Effector CD4-positive, alpha-beta T cell (primary cell): ENCODE measurements at places on chromosomes 7 and 10.
A peak's percentile ranks its signal among the peaks of the same experiment; 100 is the strongest.

DNA sequence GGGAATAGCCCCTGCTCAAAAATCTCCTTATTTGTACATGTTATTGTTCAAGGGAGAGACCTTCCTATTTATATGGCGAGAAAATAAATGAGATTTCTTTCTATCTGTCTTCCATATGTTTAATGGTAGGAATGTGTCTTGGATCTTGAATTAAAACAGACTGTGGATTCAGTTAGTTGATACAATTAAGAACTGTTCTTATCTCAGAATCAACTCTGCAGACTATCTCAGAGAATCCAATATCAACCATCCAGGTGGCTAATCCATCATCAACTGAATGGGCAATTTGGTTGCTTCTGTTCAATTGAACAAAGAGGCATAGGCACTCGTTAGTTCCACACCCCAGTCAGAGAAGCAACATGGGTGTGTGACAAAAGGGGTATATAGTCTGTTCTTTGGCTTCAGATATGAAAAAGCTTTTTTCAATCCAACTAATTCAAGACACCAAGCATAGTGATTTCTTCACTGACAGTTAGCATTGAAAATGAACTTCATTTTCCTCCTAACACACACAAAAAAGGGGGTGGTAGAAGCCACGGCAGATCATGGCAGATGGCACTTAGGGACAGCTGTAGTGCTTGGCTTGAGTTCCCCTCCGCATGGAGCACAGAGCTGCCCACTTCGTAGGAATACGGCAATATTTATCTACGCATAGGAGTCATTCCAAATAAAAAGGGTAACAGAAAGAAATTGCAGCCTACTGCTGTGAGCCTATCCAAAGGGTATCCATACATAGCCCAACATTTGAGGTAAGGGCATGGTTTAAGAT lies 135.9 kb downstream of the KIAA1217 start:
- no peak for DNase-seq

DNA sequence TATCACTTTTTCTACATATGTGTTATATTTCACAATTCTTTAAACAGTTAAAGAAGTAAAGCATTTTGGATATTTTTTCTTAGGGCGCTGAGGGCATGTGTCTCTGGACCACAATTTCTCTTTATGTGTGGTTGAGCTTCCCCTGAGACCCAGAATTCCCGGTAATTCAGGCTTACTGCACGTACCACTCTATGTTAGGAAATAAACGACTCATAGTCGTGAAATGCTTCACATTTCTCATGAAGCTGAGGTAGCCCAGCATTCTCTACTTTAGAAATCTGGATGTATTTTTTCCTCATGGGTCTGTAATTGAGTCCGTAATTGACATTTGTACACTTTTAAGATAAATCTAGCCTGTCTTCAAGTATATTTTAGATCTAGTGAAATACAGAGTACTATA lies 170.6 kb downstream of the FZD1 start:
- DNase-seq: no peak

GRCh38 chr7:138963675-138964074 lies 17.5 kb downstream of the KIAA1549 start:
- DNase-seq: no peak

DNA sequence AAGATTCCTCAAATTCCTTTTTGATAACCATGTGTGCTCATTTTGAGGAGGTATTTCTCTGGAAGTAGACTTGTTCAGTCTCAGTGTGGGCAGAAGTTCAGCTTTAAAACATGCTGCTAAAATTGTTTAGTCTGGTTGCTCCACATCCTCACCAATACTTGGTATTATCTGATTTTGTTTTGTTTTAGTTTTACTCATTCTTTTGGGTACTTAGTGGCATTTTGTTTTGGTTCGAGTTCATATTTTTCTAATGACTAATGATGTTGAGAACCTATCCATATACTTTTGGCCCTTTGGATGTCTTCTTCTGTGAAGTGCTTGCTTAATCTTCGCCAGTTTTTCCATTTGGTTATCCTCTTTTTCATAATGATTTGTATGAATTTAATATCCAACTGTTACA lies 694.2 kb upstream of the FZD8 start:
- DNase-seq: no peak

GRCh38 chr10:30436191-30436611 lies 2.2 kb downstream of the MAP3K8 start:
- no peak for DNase-seq

DNA sequence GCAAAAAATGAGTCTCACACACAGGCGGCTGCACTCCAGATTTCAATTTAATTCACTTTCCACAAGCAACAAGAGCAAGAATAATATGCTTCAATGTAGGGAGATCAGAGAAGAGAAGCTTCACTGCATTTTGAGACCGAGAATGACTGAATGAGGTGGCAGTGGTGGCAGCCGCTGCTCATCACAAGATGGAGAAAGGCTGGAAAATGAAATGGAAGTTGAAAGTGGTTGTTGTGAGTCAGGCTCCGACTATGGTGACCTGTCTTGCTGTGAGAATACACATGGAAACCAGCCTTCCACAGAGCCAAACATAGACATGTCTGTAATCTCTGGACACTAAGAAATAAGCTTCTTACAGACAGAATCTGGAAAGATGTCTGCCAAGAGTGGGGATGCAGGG lies 499.6 kb upstream of the LRRN3 start:
- DNase-seq: no peak

DNA sequence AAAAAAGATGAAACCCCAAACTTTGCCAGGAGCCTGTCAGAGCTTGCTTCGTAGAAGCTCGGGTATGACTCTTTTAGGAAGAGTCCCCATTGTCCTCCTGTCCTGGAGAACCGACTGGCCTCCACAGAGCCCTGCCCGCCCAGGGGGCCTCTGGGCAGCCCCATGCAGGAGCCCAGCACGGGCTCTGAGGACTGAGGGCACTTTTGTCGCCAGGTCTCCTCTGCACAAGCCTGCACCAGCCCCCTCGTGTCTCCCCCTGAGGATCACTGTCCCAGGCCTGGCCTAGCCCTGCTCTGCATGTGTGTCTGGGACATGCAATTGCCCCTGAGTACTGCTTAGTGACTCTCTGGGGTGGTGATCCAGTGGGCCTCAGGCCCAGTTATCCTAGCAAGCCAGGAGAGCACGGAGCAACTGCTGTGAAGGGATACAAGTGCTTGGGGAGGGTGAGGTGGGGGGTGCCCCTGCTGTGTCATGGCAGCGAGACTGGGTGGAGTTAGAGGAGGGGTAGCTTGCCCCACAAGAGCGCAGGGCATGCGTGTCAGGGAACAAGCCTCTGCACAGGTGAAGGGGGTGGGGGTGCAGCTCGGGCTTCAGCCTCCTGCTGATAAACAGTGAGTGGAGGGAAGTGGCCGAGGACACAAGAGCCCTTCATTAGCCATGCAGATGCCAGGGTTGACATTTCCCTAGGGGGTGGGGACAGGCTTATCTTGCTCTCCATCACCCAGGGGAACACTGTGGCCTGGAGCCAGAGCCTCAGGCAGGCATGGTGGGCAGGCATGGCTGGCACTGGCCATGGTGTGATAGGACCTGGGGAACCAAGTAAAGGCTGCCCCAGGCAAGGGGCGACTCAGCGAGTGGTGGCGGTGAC lies 143.4 kb downstream of the C10orf105 start:
- DNase-seq: no peak

DNA sequence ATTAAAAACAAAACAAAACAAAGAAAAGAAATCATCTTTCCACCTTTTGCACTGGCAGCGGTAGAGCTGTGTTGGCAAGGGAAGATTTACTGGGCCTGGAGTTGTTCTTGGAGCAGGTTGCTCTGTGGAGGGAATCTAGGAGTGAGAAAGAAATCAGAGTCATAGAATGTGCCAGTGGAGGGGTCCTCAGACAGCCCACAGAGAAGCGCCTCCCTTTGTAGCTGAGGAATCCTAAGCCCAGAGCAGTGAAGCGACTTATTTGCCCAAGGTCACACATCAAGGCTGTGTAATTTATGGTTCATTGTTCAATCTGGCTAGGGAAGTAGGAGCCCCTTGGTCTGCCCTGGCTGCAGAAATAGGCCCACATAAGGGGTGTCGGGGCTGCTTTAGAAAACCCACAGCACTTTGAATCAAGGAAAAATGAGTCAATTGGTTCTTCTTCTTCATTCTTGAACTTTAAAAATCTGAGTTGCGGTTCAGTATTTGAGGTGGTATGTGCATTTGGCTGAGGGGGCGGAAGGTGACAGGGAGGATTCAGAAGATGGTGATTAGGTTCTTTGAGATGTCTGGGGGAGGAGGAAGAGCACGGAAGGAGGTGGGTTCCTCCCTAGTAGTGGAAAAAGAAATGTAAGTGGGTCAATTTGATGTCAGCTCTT lies 253.7 kb downstream of the PTEN start:
- DNase-seq: no peak

DNA sequence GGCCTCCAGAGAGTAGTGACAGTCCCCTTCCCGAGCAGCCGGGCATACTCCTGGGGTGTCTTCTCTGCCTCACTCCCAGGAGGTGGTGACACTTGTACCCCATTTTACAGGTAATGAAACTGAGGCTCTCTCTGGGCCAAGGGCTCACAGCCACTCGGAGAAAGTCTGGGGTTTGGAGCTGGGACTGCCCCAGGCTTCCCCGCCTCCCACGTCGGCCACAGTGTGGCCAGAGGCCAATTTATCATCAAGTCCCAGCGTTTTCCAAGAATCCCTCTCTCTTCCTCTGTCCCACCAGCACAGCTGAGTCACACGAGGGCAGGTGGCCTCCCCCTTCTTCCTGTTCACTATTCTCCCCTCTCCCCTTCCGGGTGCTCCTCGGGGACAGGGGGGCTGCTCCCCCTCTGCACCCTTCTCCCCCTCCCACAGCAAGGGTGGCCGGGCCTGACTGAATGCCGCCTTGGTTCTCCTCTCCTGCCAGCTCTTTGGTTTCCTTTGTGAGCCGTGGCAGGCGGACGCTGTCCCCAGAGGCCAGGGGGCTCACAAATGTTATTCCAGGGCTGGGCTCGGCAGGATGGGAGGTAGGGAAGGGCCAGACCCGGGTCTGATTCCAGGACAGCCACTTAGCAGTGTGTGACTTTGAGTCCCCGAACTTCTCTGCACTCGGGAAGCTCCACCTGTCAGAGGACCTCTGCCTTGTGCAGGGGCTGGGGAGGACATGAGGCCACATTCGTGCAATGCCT lies 17.7 kb downstream of the CLIP2 start:
- DNase-seq: no peak

- no peak for DNase-seq
Measured at GRCh38 chr7:130622866-130623265, 45.7 kb downstream of the COPG2 start.

GRCh38 chr7:9250876-9251275 lies 817.5 kb downstream of the NXPH1 start:
- DNase-seq: no peak

DNA sequence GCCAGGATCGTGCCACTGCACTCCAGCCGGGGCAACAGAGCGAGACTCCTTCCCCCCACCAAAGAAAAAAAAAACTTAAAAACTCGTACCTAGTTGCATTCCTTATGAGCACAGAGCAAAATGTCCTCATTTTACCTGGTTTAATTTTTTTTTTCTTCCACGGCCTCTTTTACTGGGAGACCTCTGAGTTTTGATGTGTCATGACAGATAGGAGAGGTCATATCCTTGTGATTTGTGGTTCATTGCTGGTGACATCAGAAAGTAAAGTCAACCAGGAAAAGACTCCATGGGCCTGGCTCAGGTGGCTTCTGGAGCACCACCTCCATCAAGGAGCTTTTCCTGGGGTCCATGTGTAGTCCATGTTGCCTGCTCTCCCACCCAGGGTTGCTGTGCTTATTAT lies 26.3 kb downstream of the GTF2I start:
- DNase-seq: no peak

GRCh38 chr10:6493521-6494441 lies 86.3 kb downstream of the PRKCQ start:
- DNase-seq: no peak

- DNase-seq: no peak
Measured at GRCh38 chr7:151886783-151887182, 9.9 kb upstream of the PRKAG2 start.

DNA sequence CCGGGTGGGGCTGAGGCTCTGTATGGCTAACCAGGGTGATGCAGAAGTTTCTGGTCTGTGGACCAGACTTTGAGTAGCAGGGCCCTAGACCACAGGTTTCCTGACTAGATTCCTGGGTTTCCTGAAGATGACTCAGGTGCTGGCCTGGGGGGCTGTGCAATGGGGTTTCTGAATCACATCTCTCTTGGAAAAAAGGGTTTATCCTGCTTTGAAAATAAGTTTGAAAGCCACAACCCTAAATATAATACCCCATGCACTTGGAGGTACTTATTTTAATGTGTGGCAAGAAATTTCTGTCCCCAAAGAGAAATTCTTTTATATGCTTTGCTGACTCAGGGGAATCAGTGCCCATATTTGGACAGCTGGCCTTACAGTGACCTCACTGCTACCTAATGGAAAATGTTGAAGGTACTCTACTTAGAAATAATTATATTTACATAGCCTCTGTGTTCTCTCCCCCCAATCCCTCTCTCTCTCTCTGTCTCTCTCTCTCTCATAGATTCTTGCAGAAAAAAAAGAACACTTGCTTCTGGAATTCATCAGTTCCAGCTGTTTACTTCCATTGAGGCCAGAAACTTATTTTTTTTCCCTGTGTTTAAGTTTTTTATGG lies 184.4 kb upstream of the LYZL2 start:
- no peak for DNase-seq

DNA sequence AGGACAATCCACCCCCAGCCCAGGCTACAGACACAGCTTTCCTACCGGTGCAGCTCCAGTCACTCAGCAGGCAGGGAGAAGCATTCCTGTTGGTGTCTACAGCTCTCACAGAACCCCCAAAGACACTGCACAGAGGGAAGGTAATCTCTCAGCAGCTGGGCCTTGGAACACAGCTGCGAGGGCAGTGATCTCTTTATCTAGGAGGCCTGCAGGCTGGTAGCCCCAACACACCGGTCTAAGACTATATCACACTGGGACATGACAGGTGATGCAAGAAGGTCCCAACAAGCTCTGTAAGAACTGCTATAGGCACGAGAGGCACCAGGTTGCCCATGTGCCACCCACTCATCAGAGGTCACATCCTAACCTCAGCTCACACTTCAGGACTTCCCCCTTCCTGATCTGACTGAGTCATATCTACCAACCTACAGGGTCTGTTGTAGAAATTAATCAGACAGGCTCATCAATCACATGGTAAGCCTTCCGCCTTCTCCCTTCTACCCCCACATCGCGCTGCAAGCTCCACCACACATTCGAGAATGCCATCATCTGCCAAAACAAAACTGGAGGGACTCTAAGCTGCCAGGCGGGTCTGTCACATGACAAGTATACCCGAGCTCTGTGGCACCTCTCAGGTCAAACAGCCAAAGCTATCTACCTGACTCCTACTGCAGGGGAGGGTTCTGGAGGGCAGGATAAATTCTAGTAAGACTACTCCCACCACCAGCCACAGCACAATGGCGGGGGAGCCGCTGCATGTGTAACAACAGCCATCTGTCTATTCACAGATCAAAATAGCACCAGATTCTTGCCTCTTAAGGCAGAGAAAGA lies 26.1 kb downstream of the FAM53B start:
- peak; percentile 78 for DNase-seq

DNA sequence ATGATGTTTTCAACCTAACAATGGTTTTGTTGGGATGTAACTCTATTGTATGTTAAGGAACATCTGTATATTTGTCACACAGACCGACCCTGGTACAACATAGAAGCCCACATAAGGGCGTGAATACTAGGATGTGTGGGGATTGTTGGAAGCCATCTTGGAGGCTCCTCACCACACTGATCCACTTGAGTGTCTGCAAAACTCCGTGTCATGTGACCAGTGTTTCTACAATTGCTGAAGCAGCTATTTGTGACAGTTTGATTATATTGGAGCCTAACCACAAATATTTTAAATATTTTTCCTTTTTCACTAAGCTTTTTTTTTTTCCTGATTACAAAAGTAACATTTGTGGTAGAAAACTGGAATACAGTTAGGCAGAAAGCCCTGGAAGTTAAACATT lies 27.9 kb downstream of the RALA start:
- no peak for DNase-seq
